ENCODE measurements at places on chromosomes 11 and 22.

GRCh38 chr11:97972731-97973130 is 1048.0 kb upstream of the CNTN5 start:
- DNase-seq = no peak

- DNase-seq = no peak
Measured at GRCh38 chr22:19630614-19631013, 83.7 kb upstream of the SEPTIN5 start.

DNA sequence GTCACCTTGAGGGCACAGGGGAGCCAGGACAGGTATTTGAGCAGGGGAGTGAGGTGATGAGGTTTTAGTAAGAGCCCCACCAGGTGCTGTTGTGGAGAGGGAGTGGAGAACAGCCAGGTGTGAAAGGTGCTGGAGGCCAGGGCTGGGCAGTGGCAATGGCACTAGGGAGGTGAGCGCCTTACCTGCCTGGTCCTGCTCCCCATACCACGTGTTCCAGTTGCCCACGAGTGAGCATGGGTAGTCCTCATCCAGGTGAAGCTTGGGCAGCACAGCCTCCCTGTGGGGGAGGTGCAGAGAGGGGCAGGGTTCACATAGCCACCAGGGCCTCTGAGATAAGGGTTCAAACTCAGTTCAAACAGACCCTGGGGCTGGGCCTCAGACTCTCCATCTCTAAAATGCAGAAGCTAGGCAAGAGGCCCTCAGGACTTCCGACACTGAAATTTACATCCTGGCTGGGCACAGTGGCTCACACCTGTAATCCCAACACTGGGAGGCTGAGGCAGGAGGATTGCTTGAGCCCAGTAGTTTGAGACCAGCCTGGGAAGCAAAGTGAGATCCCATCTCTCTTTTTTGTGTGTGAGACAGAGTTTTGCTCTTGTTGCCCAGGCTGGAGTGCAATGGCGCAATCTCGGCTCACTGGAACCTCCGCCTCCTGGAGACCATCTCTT is 11.8 kb downstream of the NIPSNAP1 start:
- no peak for DNase-seq

DNA sequence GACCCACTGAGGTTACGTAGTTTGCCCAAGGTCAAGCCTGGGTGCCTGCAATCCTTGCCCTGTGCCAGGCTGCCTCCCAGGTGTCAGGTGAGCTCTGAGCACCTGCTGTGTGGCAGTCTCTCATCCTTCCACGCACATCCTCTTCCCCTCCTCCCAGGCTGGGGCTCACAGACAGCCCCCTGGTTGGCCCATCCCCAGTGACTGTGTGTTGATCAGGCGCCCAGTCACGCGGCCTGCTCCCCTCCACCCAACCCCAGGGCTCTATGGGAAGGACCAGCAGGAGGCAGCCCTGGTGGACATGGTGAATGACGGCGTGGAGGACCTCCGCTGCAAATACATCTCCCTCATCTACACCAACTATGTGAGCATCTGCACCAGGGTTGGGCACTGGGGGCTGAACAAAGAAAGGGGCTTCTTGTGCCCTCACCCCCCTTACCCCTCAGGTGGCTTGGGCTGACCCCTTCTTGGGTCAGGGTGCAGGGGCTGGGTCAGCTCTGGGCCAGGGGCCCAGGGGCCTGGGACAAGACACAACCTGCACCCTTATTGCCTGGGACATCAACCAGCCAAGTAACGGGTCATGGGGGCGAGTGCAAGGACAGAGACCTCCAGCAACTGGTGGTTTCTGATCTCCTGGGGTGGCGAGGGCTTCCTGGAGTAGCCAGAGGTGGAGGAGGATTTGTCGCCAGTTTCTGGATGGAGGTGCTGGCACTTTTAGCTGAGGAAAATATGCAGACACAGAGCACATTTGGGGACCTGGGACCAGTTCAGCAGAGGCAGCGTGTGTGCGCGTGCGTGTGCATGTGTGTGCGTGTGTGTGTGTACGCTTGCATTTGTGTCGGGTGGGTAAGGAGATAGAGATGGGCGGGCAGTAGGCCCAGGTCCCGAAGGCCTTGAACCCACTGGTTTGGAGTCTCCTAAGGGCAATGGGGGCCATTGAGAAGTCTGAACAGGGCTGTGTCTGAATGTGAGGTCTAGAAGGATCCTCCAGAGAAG is 1.6 kb downstream of the GSTP1 start:
- no peak for DNase-seq

GRCh38 chr11:12051287-12051662 is 42.8 kb upstream of the DKK3 start:
- no peak for DNase-seq
